SK-N-MC (cell line): ENCODE measurements at places on chromosomes 16 and 17.

- DNase-seq, result no peak
Observed at GRCh38 chr16:9060225-9060624, 31.2 kb upstream of the HAPSTR1 start.

DNA sequence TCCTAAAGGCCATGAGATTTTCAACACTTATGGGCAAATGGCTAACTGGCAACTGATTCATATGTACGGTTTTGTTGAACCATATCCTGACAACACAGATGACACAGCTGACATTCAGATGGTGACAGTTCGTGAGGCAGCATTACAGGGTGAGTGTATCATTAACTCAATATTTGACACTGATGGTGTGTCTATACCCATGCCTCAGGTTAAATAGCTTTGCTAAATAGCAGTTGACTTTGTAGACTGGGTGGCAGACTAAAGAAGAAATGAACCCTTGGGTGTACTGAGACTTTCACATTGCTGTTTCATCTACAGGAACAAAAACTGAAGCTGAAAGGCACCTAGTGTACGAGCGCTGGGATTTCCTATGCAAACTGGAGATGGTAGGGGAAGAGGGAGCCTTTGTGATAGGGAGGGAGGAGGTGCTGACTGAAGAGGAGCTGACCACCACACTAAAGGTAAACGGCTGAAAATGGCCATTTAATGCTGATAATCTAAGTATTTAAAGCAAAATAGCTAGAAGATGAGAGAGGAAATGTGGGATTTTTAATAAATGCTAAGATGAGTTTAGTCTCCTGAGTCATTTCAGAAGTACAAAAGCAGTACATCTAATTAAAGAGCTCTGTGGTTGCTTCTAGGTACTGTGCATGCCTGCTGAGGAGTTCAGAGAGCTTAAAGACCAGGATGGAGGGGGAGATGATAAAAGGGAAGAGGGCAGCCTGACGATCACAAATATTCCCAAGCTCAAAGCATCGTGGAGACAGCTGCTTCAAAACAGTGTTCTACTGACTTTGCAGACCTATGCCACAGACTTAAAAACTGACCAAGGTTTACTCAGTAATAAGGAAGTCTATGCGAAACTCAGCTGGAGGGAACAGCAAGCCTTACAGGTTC lies 3.0 kb downstream of the SETD6 start:
- no peak for DNase-seq

DNA sequence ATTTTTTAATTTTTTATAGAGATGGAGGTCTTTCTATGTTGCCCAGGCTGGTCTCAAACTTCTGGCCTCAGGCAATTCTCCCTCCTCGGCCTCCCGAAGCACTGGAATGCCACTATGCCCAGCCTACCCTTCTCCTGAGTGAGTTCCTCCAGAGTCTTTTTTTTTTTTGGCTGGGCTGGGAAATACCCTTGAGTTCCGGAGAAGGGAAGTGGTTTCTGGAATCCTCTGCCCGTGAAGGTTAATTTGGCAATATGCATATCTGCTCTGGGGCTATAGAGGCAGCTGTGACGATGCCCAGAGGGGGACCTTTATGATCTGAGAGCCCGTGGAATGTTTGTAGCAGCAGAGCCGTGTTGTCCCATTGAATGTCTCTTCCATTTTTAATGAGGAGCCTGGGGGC lies 217.5 kb downstream of the RBFOX1 start:
- DNase-seq, result no peak

- peak; percentile 18 for DNase-seq
Observed at GRCh38 chr16:22763437-22764080, 50.4 kb upstream of the HS3ST2 start.

- DNase-seq, result peak; percentile 30
Observed at GRCh38 chr17:78000341-78000740, 41.8 kb downstream of the TNRC6C start.
